ENCODE measurements at places on chromosomes 13 and 19. TPM values are rescaled to one million over a fixed set of nuclear protein-coding genes. Genes with fewer than 3 reads are reported as not detected.

The NLRP4 gene
- total RNA-seq = not detected

The PROZ gene
- 0.14 TPM for total RNA-seq

- H3K27ac ChIP-seq = no peak overlapping the region
- no peak for DNase-seq
- H3K4me1 ChIP-seq = no peaks in the 10 kb centered on the region
- H3K4me3 ChIP-seq = no peak overlapping the region
- H3K36me3 ChIP-seq = no peaks in the 10 kb centered on the region
Observed at GRCh38 chr13:22800526-22801401, 380.0 kb upstream of the SGCG start.

- DNase-seq = no peak
- H3K27ac ChIP-seq = no peak overlapping the region
- no peaks in the 10 kb centered on the region for H3K27me3 ChIP-seq
- H3K36me3 ChIP-seq = peaks cover 41% of the 10 kb centered on the region
Observed at GRCh38 chr19:43760941-43761340, 6.2 kb upstream of the SMG9 start.

DNA sequence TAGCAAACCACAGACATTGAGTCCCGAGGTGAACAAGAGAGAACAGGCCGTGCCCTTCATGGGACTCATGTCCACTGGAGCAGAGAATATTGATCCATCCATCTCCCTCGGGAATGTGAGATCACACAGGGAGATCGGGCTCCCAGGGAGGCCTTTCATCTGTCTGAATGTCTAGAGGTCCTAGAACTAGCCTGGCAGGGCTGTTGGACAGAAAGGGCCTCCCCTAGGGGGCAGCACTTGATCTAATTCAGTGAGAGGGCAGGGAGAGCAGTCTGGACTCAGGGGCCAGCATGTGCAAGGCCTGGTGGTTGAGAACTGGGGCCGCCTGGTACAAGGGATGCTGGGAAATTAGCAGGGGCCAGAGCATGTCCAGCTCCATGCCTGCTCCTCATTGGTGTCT is 4.3 kb downstream of the RUVBL2 start:
- no peaks in the 10 kb centered on the region for H3K27me3 ChIP-seq
- peak; percentile 43 for DNase-seq
- peaks cover 11% of the 10 kb centered on the region for H3K4me1 ChIP-seq
- no peak overlapping the region for H3K4me3 ChIP-seq
- peaks cover 29% of the 10 kb centered on the region for H3K36me3 ChIP-seq
- H3K27ac ChIP-seq = no peak overlapping the region

DNA sequence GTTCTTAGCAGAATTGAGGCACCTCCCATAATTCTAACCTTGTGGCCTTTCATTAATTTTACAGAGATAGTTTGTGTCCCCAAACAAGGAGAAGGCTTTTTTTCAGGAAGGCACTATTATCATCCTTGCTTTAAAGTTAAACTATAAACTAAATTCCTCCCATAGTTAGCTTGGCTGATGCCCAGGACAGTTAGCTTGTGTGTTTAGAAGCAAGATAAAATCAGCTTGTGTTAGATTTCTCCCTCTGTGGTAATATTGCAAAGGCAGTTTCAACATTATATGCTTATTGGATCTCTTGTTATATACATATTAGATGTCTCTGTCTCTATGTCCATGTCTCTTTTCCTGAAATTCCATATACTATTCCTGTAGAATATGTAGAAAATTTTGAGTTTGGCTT is 342.7 kb downstream of the TBC1D4 start:
- no peaks in the 10 kb centered on the region for H3K4me1 ChIP-seq
- no peak overlapping the region for H3K4me3 ChIP-seq
- H3K36me3 ChIP-seq = no peaks in the 10 kb centered on the region
- H3K27ac ChIP-seq = no peak overlapping the region

DNA sequence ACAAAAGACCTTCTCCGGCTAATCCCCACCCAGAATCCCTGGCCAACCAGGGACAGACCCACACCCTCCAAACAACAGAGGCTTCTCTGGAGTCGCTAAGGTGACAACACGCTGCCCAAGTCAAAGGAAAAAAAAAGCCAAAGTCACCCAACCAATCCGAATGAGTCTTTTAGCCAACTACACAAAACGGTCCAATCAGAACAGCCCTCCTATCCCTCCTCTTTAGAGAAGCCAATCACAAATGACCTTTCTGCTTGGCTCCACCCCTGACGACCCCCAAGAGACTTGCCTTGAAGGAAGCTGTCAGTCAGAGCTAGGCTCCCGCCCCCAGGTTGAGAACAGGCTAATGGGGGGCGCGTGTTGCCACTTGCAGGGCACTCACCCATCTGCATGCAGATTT is 6.6 kb upstream of the FBXW9 start:
- no peak overlapping the region for H3K4me3 ChIP-seq
- H3K36me3 ChIP-seq = peaks cover 34% of the 10 kb centered on the region
- peak; percentile 50 for DNase-seq
- no peaks in the 10 kb centered on the region for H3K27me3 ChIP-seq
- no peaks in the 10 kb centered on the region for H3K4me1 ChIP-seq

- DNase-seq = no peak
- H3K4me3 ChIP-seq = no peak overlapping the region
- no peaks in the 10 kb centered on the region for H3K36me3 ChIP-seq
- H3K4me1 ChIP-seq = no peaks in the 10 kb centered on the region
- H3K27me3 ChIP-seq = peaks cover 6% of the 10 kb centered on the region
Observed at GRCh38 chr13:76271728-76272232, 614.4 kb downstream of the KCTD12 start.

DNA sequence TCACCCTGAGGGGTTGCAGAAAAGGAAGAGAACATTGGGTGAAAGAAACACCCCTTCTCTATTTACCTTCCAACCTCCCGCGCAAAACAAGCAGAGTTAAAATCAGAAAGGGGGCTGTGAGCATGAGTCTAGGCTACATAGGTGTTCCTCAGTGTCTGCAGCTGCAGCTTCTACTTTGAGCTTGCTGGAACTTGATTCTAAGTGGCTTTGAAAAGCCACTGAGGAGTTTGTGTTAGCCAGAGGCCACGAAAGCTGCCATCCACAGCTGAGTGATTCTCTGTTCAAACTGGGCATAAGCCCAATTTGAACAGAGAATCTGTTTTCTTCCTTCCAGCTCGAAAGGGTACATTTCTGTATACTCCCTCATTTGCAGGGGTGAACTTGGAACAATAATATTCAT is 343.9 kb downstream of the PCDH9 start:
- no peaks in the 10 kb centered on the region for H3K27me3 ChIP-seq
- H3K36me3 ChIP-seq = no peaks in the 10 kb centered on the region
- no peak for DNase-seq

All from activated naive CD8-positive, alpha-beta T cell treated with anti-CD3 and anti-CD28 coated beads for 36 hours (primary cell).